ENCODE measurements at places on chromosomes 2 and 18.

DNA sequence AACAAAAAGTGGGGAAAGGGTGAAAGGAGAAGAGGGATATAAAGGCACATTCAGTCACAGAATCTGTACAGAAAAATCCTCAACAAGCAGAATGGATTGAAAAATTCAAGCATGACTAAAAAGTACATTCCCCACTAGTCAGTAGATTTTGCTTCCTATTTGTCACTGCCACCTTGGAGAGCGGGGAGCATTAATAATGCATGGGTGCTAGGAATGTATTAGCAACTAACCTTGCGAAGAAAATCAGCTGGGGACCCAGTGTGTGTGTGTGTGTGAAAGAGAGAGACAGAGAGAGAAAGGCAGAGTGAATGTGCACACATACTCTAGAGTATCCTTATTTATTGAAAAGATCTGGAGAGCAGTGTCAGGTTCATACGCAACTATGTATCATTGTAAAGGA, 968.7 kb upstream of the ZEB2 start:
- H3K4me3 ChIP-seq: no peak overlapping the region
- peaks cover 9% of the 10 kb centered on the region for H3K27me3 ChIP-seq
- H3K27ac ChIP-seq: no peak overlapping the region
- H3K4me1 ChIP-seq: no peaks in the 10 kb centered on the region
- no peaks in the 10 kb centered on the region for H3K36me3 ChIP-seq
- no peak for DNase-seq

DNA sequence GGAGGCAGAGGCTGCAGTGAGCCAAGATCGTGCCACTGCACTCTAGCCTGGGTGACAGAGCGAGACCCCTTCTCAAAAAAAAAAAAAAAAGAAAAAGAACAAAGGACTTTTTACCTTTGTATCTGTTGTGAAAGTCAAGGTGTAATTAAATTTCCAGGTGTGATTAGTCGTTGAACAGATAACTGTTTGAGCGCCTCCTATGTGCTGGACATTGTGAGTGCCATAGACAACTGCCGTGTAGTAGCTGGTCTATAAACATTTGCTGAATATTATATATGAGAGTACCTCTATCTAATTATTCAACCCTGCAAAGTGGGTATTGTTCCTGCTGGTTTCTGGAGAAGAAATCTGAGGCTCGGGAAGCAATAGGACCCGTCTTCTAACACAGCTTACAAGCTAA, 71.8 kb downstream of the ASAP2 start:
- no peak overlapping the region for H3K27ac ChIP-seq
- no peak overlapping the region for H3K4me3 ChIP-seq
- no peaks in the 10 kb centered on the region for H3K4me1 ChIP-seq
- no peaks in the 10 kb centered on the region for H3K36me3 ChIP-seq

GRCh38 chr2:85011747-85012146, 40.8 kb downstream of the KCMF1 start:
- no peaks in the 10 kb centered on the region for H3K27me3 ChIP-seq
- no peak for DNase-seq
- H3K36me3 ChIP-seq: peaks cover 11% of the 10 kb centered on the region
- no peak overlapping the region for H3K4me3 ChIP-seq
- H3K4me1 ChIP-seq: peaks cover 74% of the 10 kb centered on the region

- no peak for DNase-seq
- no peaks in the 10 kb centered on the region for H3K36me3 ChIP-seq
- H3K27ac ChIP-seq: no peak overlapping the region
- H3K4me3 ChIP-seq: no peak overlapping the region
These were observed 20.7 kb upstream of the GYPC start for GRCh38 chr2:126635281-126635680.

DNA sequence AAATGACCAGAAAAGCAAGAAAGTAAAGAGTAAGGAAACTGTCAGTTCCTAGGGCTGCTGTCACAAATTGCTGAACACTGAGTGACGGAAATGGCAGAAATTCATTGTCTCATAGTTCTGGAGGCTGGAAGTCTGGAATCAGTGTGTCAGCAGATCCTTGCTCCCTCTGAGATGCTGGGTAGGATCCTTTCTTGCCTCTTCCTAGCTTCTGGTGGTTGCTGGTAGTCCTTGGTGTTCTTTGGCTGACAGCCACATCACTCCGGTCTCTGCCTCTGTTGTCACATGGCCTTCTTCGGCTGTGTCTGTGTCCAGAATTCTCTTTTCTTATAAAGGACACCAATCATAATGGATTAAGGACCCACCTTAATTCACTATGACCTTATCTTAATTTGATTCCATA, 21.9 kb downstream of the PLEKHB2 start:
- no peak overlapping the region for H3K27ac ChIP-seq
- no peak for DNase-seq
- H3K36me3 ChIP-seq: peaks cover 64% of the 10 kb centered on the region
- peaks cover 6% of the 10 kb centered on the region for H3K4me1 ChIP-seq

DNA sequence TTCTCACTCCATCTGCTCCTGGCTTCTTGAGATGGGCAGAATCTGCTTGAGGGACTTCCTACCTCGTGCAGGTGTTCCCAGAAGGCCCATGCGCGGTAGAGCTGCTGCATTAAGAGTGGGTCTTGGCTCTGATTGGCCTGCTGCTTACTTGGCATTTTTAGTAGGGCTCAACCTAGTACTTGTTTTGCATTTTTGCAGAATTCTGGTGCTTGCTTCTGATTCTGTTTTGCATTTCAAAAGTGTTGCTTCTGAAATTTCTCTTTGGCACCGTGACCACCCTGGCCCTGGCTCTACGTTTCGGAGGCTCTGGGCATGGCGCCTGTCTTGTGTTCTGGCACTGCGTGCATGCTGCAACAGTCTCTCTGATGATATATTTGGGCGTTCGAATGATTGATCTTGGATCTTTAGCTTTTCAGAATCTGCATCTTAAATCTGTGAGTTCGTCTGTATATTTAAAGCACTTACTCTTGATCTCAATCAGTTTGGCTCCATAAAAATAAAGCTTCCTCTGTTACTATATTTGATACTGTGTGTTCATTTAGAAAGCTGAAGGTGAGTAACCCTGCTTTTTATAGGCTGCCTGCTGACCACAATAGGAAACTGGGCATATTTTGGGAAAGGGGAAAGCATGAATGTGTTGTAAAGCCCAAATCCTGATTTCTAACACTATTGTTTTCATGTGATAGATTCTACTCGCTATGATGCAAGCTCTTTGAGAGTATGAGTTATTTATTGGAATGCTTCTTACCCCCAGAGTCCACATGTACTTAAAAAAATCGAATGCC, 22.2 kb downstream of the EFR3B start:
- no peak overlapping the region for H3K4me3 ChIP-seq
- H3K27me3 ChIP-seq: no peaks in the 10 kb centered on the region
- H3K4me1 ChIP-seq: no peaks in the 10 kb centered on the region
- H3K27ac ChIP-seq: no peak overlapping the region

GRCh38 chr2:54728669-54729120, 5.2 kb downstream of the EML6 start:
- peaks cover 48% of the 10 kb centered on the region for H3K27me3 ChIP-seq
- peaks cover 12% of the 10 kb centered on the region for H3K4me1 ChIP-seq
- H3K36me3 ChIP-seq: peaks cover 2% of the 10 kb centered on the region
- no peak for DNase-seq
- H3K27ac ChIP-seq: no peak overlapping the region

DNA sequence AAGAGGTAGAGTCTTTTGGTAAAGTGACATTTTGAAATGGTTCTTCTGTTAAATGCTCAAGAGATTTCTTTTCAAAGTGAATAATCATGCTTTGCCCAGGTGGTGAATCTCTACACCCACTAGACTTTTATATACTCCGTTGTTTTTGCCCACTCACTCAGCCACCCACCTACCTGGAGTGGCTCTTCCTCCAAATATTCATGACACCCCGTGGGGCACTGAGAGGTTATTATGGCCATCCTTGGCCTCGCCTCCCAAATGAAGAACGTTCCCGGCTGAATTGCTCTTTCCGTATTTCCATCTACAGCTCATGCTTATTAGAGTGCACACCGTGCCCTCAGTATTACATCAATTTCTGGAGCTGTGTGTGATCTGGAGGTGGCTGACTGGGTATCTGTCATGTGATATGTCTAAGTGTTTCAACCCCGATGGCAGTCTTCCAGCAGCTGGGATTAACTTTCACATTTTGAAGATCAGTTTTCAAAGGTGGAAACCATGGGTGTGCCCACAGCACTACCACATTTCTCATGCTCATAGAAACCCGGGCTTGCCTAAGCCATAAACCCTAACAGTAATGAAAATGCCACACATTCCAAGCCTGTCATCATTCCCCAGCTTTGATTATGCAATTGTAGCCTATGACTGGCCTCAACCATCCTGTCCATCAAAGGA, 406.6 kb upstream of the MMADHC start:
- no peak for DNase-seq
- no peak overlapping the region for H3K4me3 ChIP-seq
- no peaks in the 10 kb centered on the region for H3K27me3 ChIP-seq
- no peaks in the 10 kb centered on the region for H3K36me3 ChIP-seq
